Renal pelvis (tissue), 12 donors: ENCODE measurements at places on chromosomes 3 and 15. TPM values are rescaled to one million over a fixed set of nuclear protein-coding genes. Genes with fewer than 3 reads are reported as not detected.

GRCh38 chr3:74410276-74410941, 204.1 kb downstream of the CNTN3 start:
- DNase-seq: no peak

- no peak for DNase-seq
Observed at GRCh38 chr15:38945551-38946298, 381.1 kb upstream of the RASGRP1 start.

DNA sequence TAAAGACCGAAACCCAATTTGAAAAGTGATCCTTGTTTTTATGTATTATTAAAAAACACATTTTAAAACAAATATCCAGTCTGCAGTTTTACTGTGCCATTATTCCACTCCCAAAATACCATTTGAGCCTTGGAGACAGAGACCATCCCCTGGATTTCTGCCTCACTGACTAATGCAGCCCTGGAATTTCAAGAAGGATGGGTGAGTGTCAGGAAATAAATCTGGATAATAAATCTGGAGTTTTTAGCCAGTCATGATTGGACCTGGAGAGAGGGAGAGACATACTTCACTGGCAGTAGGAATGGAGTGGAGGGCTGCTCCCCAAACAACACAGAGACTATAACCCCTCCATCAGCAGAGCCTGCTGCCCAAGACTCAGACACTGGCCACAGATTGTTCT, 123.3 kb downstream of the MYLK start:
- no peak for DNase-seq

GRCh38 chr3:100993309-100993708, at the start of gene ABI3BP:
ABI3BP (minus strand) TSS chr3:100993421; CDS start chr3:100993384, 37 bp downstream.
- peak; percentile 30 for DNase-seq

GRCh38 chr15:52180196-52180835, 10.9 kb downstream of the GNB5 start:
- DNase-seq: no peak

GRCh38 chr15:56215769-56216168, 27.9 kb downstream of the RFX7 start:
- no peak for DNase-seq

DNA sequence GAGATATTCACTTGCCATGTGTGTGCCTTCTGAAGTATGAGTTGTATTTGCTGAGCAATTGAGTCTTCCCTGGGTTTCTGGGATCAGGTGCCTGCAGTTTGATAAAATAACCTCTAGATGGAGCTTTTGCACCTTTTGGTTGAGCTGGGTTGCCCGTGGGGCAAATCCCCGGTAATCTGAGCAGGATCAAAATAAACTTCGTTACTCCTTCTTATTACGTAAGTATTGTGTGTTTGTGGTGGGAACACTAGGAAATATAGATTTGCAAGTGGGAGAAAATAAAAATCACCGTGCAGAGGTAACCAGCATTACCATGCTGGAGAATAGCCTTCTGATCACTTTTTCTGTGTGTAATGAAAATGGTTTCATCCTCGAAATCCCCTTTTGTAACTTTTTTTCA, 277.4 kb upstream of the NR2E3 start:
- DNase-seq: no peak

DNA sequence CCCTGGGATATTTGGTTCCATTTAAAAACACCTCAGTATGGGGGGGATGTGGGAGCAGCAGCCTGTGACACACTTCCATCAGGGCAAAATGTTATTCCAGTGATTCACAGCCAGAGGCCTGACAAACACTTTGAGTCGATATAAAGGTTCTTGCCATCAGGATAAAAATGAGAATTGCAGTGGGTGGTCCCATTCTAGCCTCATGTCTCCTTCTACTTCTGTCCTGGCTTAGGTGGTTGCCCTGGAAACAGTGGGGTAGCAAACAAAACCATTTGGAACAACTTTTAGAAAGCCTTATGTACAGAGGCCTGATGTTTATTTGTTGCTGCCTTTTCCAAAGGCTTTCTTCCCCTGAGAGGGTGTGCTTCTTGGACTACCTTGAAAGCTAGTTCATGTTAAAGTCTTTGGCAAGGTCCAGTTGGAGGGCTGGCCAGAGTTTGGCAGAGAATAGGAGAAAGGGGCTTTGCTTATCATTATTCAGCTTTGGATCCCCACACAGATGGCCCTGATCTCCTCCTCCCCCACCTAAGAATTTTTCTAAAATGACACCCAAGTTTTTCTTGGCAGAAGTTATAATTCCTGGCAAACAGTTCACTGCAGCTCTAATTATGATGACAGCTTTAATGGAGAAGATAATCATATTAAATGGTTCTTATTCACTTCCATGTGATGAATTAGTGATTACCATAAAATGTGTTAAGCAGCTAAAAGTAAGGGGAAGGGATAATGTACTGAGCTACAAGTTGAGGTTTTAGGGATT, 84.2 kb upstream of the ZNF280D start:
- peak; percentile 42 for DNase-seq

- no peak for DNase-seq
Observed at GRCh38 chr15:40192942-40193341, 32.1 kb downstream of the BUB1B start.

DNA sequence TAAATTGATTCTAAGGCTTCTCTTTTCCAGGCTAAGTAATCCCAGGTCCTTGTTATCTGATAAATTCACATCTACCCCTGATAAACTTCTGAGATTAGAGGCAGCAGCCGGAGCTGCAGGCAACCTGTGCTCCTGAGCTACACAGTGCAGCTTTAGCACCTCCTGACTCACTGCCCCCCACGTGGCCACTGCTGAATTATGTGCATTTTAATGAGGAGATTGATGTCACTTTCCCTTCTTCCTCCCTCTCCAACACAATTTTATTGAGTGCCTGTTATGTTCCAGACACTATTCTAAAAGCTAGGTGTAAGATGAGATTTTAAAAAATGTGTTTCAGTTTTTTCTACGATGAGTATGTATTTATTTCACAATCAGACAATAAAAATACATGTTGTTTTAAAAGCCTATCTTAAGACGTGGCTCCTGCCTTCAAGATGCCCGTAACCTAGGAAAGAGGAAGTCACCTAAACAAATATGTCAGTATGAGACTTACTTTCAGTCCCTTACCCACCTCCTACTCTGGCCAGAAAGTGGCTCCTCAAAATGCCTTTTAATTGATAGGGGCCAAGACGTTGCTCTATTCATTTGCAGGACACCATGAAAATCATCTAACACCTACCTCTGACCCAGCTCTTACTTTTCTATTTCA, 161.5 kb upstream of the PFN2 start:
- no peak for DNase-seq

GRCh38 chr3:9224490-9224889, 25.0 kb downstream of the SRGAP3 start:
- DNase-seq: no peak

DNA sequence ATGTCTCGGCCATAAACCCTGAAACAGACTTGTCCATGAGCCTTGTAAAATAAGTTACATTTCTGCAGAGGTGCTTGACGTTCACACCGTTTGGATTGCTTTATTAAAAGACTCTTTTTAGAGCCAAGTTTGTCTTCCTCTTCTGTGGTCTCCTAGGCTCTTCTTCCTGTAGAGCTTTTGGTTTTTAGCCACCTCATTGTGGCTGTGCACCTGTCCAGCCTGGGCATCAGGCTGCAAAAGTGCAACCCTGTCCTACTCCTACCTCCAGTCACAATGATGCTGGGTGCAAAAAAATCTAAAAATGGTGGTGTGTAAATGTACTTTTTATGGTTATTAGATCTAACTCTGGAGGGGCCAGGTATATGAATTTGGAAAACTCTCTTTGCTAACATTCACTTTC, 2.8 kb upstream of the RIOX2 start:
- DNase-seq: no peak

- no peak for DNase-seq
Observed at GRCh38 chr3:10625323-10625722, 119.9 kb upstream of the ATP2B2 start.

DNA sequence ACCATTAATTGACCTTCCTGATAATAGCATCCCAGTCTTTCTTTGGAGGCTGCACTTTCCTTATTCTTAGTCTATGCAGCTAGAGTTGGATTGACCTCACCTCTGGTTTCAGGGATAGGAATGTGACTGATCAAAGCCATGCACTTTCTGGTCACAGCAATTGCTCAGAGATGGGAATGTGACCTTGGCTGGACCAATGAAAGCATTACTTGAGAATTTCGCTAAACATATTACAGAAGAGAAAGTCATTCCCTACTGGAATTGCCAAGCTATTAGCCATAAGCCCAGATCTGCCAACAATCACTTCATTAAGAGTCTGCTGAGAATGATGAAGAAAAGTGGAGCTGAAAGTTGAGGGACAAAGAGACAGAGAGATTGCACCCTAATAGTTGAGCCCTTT, 32.7 kb downstream of the RTP1 start:
- no peak for DNase-seq

GRCh38 chr3:31858439-31858838, 122.6 kb downstream of the OSBPL10 start:
- no peak for DNase-seq

DNA sequence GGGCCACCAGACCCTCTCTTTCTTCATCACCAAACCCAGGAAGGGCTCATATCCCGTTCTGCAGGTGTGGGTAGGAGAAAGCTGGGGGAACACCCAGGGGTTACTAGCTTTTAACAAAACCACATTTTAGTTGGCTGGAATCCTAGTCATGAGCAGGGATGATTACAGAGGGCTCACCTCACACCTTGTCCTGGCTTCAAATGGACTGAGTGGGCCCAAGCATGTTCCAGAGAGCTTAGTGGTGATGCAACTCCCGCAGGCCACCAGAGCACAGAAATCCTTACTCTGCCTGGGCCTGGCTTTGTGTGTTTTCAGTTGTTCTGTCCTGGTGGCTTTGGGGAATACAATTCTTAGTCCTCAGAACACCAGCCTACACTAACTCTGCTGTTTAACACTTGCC, 56.8 kb upstream of the RYK start:
- no peak for DNase-seq

GRCh38 chr3:156867174-156867573, 41.0 kb downstream of the LEKR1 start:
- DNase-seq: no peak

Gene TMEM158
- 6.6 TPM for polyA plus RNA-seq

Gene TNFSF10
- polyA plus RNA-seq: 36.9 TPM

Gene CD200
- 41.0 TPM for polyA plus RNA-seq

Gene PLSCR2
- polyA plus RNA-seq: 1.2 TPM

Gene P2RY1
- polyA plus RNA-seq: 2.8 TPM
